ENCODE measurements at places on chromosomes 7 and 10.
A peak's percentile ranks its signal among the peaks of the same experiment; 100 is the strongest.

DNA sequence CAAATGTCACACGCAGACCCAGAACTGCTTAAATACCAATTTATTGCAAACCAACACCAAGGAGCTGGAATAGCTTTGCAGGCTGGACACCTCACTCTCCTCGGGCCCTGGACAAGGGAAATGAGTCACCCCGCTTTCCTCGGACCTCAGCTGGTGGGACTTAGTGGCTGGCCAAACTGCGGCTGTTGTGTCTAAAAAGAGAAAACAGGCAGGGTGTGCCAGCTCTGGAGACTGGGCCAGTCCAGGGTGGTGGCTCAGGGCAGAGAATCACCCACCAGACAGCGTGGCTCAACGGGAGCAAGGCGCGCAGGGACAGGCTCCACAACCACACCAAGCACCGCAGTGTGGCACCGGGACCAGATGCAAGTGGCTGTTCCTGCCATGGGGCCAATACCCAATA lies 58.2 kb upstream of the CAMK2B start:
- DNase-seq = no peak

GRCh38 chr7:51602376-51602775 lies 285.8 kb upstream of the COBL start:
- DNase-seq = no peak

- no peak for DNase-seq
These were observed 73.7 kb downstream of the CTBP2 start for GRCh38 chr10:125086691-125087090.

- no peak for DNase-seq
These were observed 362.6 kb downstream of the PAXIP1 start for GRCh38 chr7:154640266-154640865.

GRCh38 chr10:75508239-75508813 lies 76.9 kb downstream of the LRMDA start:
- DNase-seq = peak; percentile 58

GRCh38 chr10:126806498-126806897 lies 98.7 kb upstream of the DOCK1 start:
- no peak for DNase-seq

GRCh38 chr10:22599048-22599561 lies 115.3 kb downstream of the PIP4K2A start:
- DNase-seq = no peak

GRCh38 chr10:26488344-26488743 lies 50.2 kb downstream of the APBB1IP start:
- DNase-seq = no peak

- DNase-seq = no peak
These were observed 34.9 kb downstream of the TBATA start for GRCh38 chr10:70750156-70750703.

DNA sequence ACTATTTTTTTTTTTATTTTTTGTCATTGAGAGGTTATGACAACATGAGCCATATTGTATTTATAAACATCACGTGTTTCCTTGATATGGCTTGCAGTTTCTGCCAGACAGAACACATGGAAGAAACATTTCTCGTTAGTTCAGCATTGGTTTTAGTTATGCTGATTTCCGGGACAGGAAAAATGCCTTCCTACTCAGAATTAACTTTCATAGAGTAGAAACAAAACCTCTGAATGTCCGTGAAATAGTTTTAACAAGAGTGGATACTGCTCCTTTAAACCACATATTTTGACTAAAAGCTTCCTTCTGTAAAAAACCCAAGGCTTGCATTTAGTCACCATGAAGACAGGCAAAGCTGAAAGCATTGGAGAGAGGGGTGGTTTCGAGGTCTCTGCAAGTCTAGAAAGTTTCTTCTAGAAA lies 240.4 kb downstream of the KIAA1217 start:
- DNase-seq = no peak

- no peak for DNase-seq
These were observed 47.8 kb downstream of the FAM20C start for GRCh38 chr7:240146-240676.

- no peak for DNase-seq
These were observed 64.0 kb downstream of the NEURL1 start for GRCh38 chr10:103557455-103557854.

GRCh38 chr10:78267598-78267997 lies 233.9 kb downstream of the RPS24 start:
- no peak for DNase-seq

DNA sequence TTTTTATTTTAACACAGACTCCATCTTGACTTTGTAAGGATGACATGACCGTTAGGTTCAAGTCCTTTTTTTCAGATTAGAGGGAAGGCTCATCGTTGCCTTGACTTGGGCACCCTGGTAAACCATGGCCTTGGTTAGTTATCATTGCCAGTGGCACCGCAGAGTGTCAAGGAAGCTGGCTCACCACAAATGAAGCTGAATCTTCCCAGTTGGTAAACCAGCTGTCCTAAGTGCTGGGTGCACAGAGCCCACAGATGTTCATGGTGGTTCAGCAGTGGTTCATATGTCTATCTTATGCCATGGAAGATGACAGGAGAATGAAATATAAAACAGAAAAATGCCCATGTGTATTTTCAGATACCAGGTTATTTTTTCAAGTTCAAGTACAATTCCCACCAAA lies 273.6 kb downstream of the PLXDC2 start:
- DNase-seq = no peak

DNA sequence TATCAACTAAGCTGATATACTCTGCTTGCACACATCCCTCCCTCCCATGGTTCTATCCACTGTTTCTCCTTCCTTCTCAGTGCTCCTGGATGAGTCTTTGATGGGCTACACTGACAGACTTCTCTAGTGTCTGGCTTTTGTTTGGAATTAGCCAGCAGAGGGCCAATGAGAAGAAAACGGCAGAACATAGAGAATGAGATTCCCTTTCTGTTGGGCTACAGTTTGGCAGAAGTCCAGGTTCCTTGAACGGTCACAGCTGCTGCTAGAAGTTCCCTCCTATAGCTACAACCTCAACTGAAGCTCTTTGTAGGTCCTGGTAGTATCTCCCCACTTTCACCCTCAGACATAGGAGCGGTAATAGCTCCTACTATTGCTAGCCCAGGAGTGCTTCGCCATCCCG lies 251.1 kb upstream of the LRRN3 start:
- peak; percentile 82 for DNase-seq

DNA sequence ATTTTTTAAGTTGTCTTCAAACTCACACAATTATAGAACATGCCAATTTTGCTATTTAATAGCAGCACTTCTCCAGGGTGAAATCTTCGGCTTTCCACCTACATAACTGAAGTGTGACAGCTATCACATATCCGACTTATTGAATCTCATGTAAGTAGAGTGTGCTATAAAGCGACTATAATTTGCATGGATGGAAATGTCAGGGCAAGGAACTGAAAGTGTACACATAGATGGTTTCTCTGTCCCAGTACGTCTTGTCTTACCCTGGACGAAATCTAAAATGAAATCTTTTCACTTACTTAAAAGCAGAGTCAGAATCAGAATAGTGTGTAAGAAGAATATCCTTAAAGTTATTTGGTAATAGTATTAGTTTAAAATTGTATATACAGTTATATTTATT lies 132.3 kb downstream of the THSD7A start:
- DNase-seq = no peak

- no peak for DNase-seq
These were observed 175.8 kb upstream of the PRKCQ start for GRCh38 chr10:6755781-6756460.

GRCh38 chr7:24827589-24827988 lies 70.3 kb upstream of the GSDME start:
- no peak for DNase-seq

GRCh38 chr7:87231711-87232110 lies 12.2 kb upstream of the TMEM243 start:
- DNase-seq = no peak

DNA sequence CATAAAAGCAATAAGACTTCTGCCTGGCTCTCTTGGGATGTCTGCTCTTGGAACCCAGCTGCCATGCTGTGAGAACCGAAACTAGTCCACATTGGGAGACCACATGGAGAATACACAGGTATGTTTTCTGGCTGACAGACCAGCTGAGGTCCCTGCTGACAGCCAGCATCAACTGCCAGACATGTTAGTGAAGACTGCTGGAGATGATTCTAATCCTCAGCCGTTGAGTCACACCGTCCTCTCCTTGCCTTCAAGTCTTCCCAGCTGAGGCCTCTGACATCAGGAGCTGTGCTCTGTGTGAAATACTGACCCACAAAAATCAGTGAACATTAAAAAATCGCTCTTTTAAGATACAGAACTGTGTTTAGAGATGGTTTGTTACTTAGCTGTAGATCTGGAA lies 36.9 kb upstream of the AGR2 start:
- no peak for DNase-seq

- DNase-seq = no peak
These were observed 227.4 kb upstream of the KAT6B start for GRCh38 chr10:74598891-74599566.

GRCh38 chr7:158246272-158246959 lies 341.2 kb downstream of the PTPRN2 start:
- DNase-seq = no peak

GRCh38 chr7:114439581-114439980 lies 25.0 kb downstream of the FOXP2 start:
- DNase-seq = no peak

DNA sequence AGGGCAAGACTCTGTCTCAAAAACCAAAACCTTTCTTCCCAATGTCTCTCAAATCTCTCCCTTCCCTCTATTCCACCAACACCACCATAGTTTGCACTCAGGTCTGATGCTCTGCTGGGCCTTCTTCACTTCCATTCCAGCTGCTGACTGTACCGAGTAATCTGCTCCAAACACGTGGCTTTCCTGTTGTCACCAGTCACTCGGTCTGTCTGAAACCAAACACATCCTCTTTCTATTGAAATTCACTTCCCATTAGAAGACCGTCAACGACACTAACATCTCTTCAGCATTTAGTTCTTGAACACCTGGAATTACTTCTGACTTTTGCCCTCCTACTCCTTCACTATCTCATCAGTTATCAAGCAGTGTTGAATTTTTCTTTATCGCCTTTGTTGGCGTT lies 4.7 kb upstream of the NRF1 start:
- no peak for DNase-seq
